ENCODE measurements at places on chromosomes 7 and 10.

- no peaks in the 10 kb centered on the region for H3K27me3 ChIP-seq
- no peak overlapping the region for H3K27ac ChIP-seq
- no peaks in the 10 kb centered on the region for H3K4me1 ChIP-seq
- peaks cover 95% of the 10 kb centered on the region for H3K36me3 ChIP-seq
- H3K4me3 ChIP-seq, result no peak overlapping the region
- DNase-seq, result no peak
Measured at GRCh38 chr7:130868139-130868538, 134.1 kb upstream of the KLF14 start.

- peaks cover 13% of the 10 kb centered on the region for H3K4me1 ChIP-seq
- H3K27me3 ChIP-seq, result no peaks in the 10 kb centered on the region
- DNase-seq, result no peak
- peaks cover 41% of the 10 kb centered on the region for H3K36me3 ChIP-seq
- no peak overlapping the region for H3K27ac ChIP-seq
- H3K4me3 ChIP-seq, result no peak overlapping the region
Measured at GRCh38 chr10:71831646-71832552, 19.2 kb downstream of the PSAP start.

- H3K27me3 ChIP-seq, result no peaks in the 10 kb centered on the region
- DNase-seq, result no peak
Measured at GRCh38 chr10:124517461-124517860, 55.8 kb downstream of the LHPP start.

- no peak overlapping the region for H3K4me3 ChIP-seq
- peaks cover 17% of the 10 kb centered on the region for H3K36me3 ChIP-seq
- H3K4me1 ChIP-seq, result no peaks in the 10 kb centered on the region
- H3K27ac ChIP-seq, result no peak overlapping the region
- no peak for DNase-seq
Measured at GRCh38 chr10:122435212-122435827, 19.1 kb upstream of the ARMS2 start.

GRCh38 chr7:83908526-83908925 is 259.6 kb upstream of the SEMA3E start:
- H3K4me1 ChIP-seq, result no peaks in the 10 kb centered on the region
- H3K27me3 ChIP-seq, result no peaks in the 10 kb centered on the region
- H3K36me3 ChIP-seq, result no peaks in the 10 kb centered on the region
- no peak for DNase-seq

DNA sequence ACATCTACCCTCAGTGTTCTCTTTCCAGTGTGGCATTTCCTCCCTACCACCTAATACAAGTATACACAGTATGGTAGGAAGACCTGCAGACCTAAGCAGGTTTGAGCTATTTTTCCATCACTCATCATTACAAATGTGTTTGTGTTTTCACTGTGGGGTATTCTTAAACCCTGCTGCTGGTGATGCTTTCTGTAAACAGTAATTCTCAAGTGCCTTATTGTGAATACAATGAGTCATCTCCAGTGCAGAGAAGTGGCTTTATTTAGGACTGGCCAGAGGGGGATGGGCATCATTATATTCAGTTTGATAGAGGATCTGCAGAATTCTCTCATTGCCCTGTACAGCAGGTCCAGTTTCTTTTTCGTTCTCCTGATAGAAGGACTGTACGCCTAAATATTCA is 63.7 kb downstream of the GRM8 start:
- no peak overlapping the region for H3K4me3 ChIP-seq
- H3K36me3 ChIP-seq, result no peaks in the 10 kb centered on the region
- H3K27ac ChIP-seq, result no peak overlapping the region
- H3K27me3 ChIP-seq, result no peaks in the 10 kb centered on the region
- no peaks in the 10 kb centered on the region for H3K4me1 ChIP-seq

DNA sequence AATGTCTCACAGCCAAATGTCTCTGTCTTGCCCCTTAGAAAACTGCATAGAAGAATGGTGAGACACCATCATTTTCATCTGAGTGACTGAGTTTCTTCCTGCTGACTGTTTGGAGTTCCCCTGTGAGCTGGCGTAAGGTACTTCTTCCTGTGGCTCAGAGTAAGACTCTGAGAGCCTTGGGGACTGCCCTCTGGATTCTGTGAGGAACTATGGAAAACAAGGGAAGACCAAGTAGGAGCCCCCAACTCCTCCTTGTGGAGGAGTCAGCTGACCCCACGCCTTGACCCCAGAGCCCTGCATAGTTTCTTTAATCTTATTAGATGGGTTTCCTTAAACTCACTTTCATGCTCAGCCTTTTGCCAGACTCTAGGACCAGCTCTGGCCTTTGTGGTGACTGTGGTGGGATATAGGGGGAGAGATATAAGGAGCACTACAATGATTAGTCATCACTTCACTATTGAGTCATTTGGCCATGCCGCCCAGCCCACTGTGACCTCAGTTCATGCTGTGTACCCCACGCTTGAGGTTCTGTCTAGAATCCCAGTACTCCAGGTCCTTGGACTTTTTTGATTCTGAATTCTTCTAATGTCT is 51.8 kb upstream of the FAM133B start:
- H3K4me3 ChIP-seq, result no peak overlapping the region
- DNase-seq, result no peak
- no peaks in the 10 kb centered on the region for H3K27me3 ChIP-seq
- no peaks in the 10 kb centered on the region for H3K36me3 ChIP-seq
- H3K27ac ChIP-seq, result no peak overlapping the region
- H3K4me1 ChIP-seq, result peaks cover 24% of the 10 kb centered on the region

- H3K36me3 ChIP-seq, result no peaks in the 10 kb centered on the region
- H3K4me1 ChIP-seq, result no peaks in the 10 kb centered on the region
- no peak overlapping the region for H3K27ac ChIP-seq
- H3K27me3 ChIP-seq, result no peaks in the 10 kb centered on the region
- no peak overlapping the region for H3K4me3 ChIP-seq
Measured at GRCh38 chr7:87129848-87130247, 22.4 kb upstream of the DMTF1 start.

- no peaks in the 10 kb centered on the region for H3K27me3 ChIP-seq
- no peaks in the 10 kb centered on the region for H3K36me3 ChIP-seq
- no peak for DNase-seq
- no peak overlapping the region for H3K27ac ChIP-seq
Measured at GRCh38 chr7:1611708-1612241, 41.9 kb upstream of the PSMG3 start.

DNA sequence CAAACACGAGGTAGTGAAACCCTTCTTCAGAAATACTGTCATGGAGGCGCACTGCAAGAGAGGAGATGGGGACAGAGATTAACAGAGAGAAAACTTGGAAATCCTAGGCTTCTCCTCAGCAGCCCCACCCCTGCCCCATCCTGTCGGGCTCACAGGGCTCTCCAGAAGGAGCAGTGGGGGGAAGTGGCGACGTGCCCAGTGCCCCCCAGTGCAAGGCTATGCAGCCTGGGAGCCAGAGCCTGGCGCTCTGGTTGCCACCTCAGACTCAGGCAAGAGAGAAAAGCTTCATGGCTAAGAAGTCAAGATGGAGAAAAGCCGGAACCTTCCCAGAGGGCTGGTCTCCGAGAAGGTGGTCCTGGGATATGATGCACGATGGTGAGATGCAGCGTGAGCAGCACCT is 21.2 kb downstream of the CAMK2G start:
- H3K4me1 ChIP-seq, result peaks cover 27% of the 10 kb centered on the region
- peaks cover 49% of the 10 kb centered on the region for H3K36me3 ChIP-seq
- no peak for DNase-seq
- no peak overlapping the region for H3K4me3 ChIP-seq
- no peak overlapping the region for H3K27ac ChIP-seq
- H3K27me3 ChIP-seq, result no peaks in the 10 kb centered on the region

DNA sequence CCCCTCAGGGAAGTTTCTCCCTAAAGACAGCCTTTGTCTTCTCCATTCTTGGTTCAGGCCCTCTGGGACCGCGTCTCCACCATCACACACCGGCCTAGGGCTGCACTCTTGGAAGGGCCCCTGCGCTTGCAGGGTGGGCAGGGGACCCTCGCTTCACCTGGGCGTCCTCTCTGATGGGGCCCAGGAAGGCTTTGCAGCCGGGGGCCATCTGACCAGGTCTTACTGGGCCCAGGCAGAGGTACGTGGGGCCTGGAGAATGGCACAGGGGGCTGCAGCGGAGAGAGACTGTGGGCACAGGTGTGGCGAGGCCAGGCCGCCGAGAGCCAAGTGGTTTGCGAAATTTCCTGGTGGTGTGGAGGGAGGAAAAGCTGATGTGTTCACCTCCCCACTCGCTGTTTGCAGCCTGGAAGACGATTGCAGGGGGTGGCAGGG is 44.4 kb downstream of the ALOX5 start:
- H3K4me1 ChIP-seq, result peaks cover 36% of the 10 kb centered on the region
- H3K27ac ChIP-seq, result peak overlapping the region; percentile 96
- no peaks in the 10 kb centered on the region for H3K27me3 ChIP-seq
- DNase-seq, result no peak

DNA sequence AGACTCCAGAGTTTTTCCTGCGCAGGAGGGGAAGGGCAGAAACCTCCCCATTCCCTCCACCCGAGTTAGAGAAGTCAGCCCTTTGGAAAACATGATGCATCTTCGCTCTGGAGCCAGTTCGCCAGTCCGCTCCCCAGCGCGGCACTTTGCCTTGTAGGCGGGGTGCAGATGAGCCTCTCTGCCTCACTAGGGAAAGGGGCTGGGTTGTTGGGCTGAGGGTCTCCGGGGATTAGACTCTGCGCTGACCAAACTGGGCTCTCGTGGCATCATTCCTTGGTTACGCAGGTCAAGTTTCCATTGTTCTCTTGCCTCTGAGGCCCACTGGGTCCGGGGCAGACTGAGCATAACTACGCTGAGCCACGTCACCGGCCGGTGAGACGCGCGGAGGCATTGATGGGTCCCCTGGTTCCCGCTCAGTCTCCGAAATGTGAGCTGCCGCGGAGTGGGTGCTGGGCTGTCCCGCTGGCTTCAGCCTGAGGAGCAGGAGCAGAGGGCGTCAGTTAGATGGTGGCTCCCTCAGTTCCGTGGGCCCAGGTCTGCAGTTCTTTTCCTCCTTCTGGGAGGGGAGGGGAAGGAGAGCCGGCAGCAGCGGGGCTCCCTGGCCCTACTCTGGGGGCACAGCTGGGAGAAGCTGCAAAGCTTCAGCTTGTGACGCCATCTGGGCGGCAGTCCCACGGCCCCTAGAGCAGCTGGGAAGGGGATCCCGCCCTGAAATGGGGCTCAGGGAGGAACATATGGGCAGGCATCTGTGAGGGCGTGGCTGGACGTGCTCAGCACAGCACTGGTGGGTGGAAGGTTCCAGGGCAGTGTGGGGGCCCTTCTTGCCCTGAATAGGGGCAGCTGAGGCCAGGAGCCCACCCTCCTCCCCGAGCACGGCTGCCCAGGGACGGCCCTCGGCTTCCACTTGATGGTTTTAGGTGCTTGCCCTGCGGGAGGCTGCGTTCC is 121.3 kb upstream of the BTBD16 start:
- DNase-seq, result peak; percentile 82
- H3K4me3 ChIP-seq, result no peak overlapping the region
- H3K27ac ChIP-seq, result peak overlapping the region; percentile 41

DNA sequence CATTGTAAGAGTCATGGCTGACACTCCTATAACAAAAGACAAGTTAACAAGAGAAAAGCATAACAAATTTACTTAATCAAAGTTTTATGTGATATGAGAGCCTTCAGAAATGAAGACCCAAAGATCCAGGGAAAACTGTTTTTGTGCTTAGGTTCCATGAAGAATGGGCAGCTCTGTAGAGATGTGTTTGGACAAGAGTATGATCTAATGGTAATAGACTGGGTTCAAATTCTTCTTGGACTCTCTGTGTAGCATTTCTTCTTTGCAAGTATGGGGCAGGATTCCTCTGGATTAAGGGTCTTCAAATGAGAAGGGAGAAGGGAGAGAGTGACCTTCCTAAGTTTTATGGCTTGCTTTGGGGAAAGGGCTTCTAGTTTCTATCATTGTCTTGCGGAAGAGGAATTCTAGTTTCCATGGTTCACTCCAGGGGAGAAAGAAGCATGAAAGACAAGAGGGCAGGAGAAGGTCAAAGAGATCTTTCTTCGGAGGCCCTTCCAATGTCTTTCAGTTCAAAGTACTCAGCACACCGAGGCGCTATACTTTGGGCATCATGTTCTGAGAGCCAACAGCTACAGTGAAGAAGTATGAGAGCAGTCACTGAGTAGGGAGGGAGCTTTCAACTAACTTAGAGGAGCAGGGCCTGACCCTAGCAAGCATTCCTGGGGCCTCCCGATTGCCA is 15.4 kb downstream of the IFIT3 start:
- H3K27me3 ChIP-seq, result no peaks in the 10 kb centered on the region
- H3K36me3 ChIP-seq, result peaks cover 11% of the 10 kb centered on the region
- DNase-seq, result no peak
- peaks cover 19% of the 10 kb centered on the region for H3K4me1 ChIP-seq
- H3K4me3 ChIP-seq, result no peak overlapping the region

GRCh38 chr7:29871787-29872398 is 65.6 kb downstream of the WIPF3 start:
- H3K27ac ChIP-seq, result no peak overlapping the region
- H3K4me3 ChIP-seq, result no peak overlapping the region
- no peaks in the 10 kb centered on the region for H3K36me3 ChIP-seq

DNA sequence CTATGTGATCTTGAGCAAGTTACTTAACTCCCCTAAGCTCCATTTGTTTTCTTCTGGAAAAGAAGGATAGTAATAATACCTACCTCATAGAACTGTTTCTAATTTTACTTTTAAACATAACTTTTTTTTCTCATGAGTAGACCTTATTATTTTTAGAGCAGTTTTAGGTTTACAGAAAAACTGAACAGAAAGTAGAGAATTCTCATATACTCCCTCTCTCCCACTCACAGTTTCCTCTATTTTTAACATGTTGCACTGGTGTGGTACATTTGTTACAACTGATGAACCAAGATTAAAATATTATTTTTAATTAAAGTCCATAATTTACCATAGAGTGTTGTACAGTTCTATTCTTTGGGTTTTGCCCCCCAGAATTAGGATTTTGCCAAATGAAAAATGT is 221.3 kb upstream of the CSTF2T start:
- H3K36me3 ChIP-seq, result no peaks in the 10 kb centered on the region

DNA sequence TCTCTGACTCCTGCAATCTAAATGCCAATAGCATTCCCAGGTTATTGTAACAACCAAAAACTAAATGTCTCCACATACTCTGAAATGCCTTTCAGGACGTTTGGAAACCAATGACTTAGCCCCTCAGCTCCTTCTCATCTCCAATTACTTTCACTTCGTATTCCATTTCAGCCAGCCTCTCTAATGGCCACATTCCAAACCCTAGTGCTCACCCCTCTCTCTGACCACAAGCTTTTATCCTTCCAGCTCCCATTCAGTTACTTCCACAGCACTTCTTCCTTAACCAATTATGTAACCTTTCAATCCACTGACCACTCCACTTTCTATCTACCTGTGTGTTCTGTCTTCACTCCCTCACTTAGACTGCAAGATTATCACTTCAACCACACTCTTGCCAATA is 4.3 kb downstream of the NOC3L start:
- H3K27ac ChIP-seq, result no peak overlapping the region
- H3K4me1 ChIP-seq, result peaks cover 18% of the 10 kb centered on the region
- no peak for DNase-seq
- H3K4me3 ChIP-seq, result no peak overlapping the region

- peak; percentile 22 for DNase-seq
- H3K4me3 ChIP-seq, result no peak overlapping the region
- H3K27ac ChIP-seq, result peak overlapping the region; percentile 79
- no peaks in the 10 kb centered on the region for H3K27me3 ChIP-seq
- H3K4me1 ChIP-seq, result peaks cover 73% of the 10 kb centered on the region
Measured at GRCh38 chr7:30898411-30898810, 13.2 kb upstream of the AQP1 start.

- no peaks in the 10 kb centered on the region for H3K27me3 ChIP-seq
- peak overlapping the region; percentile 92 for H3K27ac ChIP-seq
- H3K36me3 ChIP-seq, result peaks cover 13% of the 10 kb centered on the region
- no peak for DNase-seq
- peak overlapping the region; percentile 77 for H3K4me3 ChIP-seq
Measured at GRCh38 chr7:150324373-150324961, 1.1 kb upstream of the ACTR3C start.

Measured in upper lobe of left lung (tissue), 6 donors.